ENCODE measurements at places on chromosomes 7 and 10.

DNA sequence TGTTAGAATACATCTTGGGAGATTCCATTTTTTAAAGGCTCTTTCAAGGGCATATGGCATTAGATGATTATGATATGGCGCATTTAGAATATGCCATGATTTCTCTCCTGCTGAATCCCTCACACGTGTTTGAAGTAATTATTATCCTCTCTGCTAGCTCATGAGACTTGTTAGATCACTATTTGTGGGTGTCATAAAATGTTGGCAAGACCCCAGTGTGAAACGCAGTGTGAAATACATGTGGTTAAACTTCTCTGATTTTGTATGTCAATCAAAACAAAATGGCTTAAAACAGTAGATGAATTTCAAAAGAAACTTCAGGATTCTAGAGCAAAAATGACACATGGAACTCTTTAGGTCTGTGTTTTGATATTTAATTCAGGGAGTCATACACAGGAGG is 560.8 kb downstream of the AUTS2 start:
- DNase-seq, result no peak

DNA sequence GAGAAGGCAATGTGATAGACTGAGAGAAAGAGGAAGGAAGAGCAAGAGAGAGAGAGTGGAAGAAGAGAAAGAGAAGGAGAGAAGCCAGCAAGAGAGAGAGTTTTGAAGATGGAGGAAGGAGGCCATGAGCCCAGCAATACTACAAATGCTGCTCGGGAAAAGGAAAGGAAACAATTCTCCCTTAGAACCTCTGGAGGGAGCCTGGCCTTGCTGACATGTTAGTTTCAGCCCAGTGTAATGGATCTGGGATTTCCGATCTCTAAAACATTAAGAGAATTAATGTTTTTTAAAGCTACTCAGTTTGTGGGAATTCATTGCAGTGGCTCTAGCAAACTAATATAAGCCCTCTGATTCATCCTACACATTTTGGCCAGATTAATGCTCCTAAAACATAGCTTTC is 206.8 kb upstream of the MTPN start:
- DNase-seq, result no peak

DNA sequence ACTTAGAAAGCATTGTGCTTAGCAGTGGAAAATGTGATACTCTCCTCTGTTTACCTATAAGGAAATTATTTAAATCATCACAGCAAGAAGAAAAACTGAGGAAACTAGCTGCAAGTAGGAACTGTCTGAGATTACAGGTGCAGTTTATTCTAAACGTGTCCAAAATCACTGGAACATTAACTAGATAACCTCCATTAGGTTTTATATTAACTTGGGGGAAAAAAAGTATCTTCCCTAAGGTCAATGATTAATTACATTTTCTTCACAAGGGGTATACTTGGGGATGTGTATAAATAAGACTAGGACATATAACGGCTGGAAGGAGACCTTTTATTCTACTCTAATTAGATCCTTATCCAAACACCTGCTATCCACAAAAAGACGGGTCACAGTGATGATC is 3.7 kb downstream of the GOT1 start:
- DNase-seq, result no peak

DNA sequence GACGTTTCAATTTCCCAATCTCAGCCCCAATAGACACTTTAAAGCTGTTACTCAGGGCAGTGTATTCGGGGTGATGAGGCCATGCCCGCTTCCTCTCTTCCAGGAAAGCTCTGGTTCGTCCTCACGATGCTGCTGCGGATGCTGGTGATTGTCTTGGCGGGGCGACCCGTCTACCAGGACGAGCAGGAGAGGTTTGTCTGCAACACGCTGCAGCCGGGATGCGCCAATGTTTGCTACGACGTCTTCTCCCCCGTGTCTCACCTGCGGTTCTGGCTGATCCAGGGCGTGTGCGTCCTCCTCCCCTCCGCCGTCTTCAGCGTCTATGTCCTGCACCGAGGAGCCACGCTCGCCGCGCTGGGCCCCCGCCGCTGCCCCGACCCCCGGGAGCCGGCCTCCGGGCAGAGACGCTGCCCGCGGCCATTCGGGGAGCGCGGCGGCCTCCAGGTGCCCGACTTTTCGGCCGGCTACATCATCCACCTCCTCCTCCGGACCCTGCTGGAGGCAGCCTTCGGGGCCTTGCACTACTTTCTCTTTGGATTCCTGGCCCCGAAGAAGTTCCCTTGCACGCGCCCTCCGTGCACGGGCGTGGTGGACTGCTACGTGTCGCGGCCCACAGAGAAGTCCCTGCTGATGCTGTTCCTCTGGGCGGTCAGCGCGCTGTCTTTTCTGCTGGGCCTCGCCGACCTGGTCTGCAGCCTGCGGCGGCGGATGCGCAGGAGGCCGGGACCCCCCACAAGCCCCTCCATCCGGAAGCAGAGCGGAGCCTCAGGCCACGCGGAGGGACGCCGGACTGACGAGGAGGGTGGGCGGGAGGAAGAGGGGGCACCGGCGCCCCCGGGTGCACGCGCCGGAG is 2.6 kb downstream of the GJD4 start:
- no peak for DNase-seq

DNA sequence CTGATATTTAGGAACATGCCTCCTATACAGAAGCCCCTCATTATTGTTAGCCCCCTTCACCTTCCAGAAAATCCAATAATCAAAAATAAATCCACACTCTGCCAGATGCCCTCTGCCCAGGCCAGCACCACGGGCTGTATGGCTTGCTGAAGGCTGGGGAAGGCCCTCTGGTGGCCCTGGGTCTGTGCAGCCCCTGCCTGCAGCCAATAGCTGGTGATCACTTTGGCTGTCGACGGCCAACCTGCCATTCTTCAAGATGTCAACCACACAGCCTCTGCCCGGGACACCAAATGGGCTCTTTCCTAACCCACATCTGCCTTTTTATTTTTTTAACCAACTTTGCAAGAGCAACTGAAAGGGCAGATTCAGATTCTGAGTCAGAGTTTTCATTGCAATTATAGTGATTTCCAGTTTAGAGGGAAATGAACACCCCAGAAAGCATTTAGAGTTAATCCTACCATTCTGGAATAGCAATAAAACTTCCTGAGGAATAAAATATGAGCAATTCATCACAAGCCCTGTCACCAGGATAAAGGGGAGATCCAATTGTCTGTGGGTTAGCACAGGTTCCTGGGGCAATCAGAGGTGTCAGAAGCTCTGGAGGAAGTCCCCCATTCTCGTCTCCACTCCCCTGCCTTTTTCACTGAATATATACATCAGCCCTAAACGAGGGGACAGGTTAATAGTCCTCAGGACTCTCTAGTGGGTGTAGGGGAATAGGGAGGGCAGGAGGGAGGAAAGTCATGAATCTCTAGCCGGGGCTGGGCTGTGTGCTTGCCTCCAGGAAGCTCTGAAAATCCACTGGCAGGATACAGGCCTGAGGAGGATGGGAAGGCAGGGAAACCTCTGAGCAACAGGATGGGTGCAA is 211.3 kb downstream of the GRID1 start:
- DNase-seq, result no peak

- no peak for DNase-seq
These were observed 46.6 kb upstream of the AQP1 start for GRCh38 chr7:30865076-30865475.

GRCh38 chr7:144738146-144738545 is 97.7 kb downstream of the TPK1 start:
- no peak for DNase-seq

DNA sequence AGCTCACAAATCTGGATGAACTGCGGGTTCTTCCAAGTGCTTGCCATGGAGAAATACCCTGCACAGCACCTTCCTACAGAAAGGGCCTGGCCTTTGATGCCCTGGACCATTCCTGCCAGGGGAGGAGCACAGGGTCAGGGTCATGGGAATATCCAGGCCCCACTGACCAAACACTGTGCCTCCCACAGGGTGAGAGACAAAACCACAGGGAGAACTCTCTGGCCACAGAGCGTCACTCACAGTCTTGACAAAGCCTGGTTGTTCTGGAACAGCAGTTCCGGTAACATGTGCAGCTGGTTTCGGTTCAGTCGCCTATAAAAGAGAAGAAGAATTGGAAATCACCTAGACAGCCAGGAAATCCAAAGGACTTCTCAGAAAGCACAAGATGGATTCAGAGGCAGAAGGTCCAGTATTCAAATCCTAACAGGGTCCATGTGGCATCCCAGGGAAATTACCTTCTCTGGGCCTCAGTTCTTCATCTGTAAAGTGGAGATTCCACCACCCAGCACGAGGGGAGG is 28.1 kb downstream of the SLIT1 start:
- no peak for DNase-seq

DNA sequence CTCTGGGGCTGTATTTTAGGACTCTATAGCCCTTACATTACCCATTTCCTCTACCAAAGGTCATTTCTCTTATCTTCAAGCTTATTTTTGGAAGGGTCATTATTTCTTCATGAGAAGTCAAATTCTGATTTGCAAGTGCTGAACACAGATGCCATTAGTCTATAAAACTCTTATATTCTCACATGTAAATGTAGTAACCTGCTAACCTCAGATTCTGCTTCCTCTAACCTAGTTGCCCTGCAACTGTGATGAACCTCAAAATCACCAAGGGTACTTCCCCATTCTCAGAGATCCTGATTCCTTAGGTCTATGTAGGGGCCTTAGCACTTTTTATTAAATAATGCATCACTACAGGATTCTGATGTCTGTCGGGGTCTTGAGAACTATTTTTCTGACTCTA is 6.3 kb downstream of the FAS start:
- peak; percentile 60 for DNase-seq

DNA sequence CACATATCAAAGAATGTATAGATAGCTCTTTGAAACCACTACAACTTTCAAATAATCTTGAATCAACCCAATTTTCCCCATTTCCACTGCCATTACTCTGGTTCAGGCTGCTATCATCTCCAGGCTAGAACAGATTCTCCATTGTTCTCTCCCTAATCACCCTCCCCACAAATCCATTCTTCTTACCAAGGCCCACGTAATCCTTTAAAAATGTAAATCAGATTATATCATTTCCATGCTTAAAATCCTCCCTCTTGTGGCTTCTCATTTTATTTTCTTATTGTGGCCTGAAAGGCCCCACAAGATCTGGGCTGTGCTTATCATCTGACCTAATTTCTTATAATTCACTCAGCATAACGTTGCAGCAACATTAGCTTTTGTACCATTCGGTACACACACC is 3.0 kb upstream of the PON1 start:
- DNase-seq, result no peak

DNA sequence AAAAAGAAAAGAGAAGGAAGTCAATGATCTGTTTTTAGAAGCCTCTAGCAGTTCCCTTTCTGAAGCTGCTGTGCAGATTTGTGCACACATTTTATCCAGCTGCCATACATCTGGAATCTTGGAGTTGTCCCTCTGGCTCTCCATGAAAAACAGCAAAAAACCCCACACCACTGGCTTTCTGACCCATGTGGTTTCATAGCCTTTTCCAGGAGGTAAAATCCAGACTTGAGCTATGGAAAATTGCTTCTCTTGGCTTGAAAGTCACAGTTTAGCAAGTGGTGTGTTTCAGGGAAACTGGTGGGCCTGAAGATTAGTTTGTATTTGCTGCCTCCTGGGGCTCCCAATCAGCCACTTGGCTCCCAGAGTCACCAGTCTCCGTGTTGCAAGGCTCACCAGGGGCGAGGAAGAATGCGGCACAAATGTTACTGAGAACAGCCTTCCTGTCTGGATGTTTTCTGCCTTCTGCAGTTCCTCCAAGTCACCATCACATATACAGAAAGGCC is 50.1 kb upstream of the ADRB1 start:
- DNase-seq, result no peak

GRCh38 chr7:2959103-2959680 is 84.5 kb downstream of the CARD11 start:
- peak; percentile 6 for DNase-seq

GRCh38 chr10:8130973-8131911 is 76.8 kb downstream of the GATA3 start:
- DNase-seq, result peak; percentile 59

DNA sequence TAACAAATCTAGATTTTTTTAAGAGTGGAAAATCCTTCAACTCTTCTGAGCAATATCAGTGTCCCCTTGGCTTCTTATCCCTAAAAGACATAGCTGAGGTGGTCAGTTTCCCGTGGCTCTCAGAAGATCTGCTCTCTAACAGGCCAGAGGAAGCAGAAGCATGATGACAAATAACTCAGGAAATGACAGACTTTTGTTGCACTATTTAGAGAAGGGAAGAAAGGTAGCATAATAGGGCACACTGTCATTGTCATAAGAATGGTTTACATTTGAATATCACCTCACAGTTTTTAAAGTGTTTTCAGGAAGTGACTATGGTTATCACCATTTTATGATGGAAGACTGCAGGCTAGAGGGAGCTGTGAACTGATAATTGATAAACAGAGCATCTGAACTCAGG is 33.6 kb upstream of the RAPGEF5 start:
- DNase-seq, result no peak

DNA sequence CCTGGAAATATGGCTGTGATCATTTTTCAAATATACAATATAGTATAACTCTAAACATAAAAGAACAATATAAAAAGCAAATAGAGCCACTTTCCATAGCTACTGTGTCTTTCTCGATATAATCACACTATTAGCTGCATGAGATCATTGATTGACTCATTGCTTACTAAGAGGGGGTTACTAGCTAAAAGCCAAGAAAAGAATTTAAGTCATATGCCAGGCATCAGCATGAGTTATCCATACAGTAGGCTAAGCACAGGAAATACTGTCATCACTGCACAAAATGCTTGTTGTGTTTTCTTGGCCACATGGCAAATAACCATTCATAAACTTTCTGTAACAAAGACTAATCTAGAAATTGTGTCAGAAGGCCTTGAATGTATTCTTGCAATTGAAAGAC is 18.8 kb upstream of the ABCB5 start:
- no peak for DNase-seq

- DNase-seq, result no peak
These were observed 240.8 kb downstream of the ELFN1 start for GRCh38 chr7:1910827-1911226.

- no peak for DNase-seq
These were observed 535 bp upstream of the TMEM72 start for GRCh38 chr10:44910602-44911001.

- DNase-seq, result no peak
These were observed 129.2 kb downstream of the BBS9 start for GRCh38 chr7:33258491-33258951.

DNA sequence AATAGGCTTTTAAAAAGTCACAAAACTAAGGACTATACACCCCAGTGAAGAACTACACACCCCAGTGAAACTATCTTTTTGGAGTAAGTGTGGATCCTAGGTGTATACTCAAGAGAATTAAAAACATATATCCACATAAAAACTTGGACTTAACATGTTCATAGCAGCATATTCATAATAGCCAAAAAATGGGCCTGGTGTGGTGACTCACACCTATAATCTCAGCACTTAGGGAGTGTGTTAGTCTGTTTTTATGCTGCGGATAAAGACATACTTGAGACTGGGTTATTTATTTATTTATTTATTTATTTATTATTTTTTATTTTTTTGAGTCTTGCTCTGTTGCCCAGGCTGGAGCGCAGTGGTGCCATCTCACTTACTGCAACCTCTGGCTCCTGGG is 19.0 kb upstream of the COMTD1 start:
- DNase-seq, result no peak

- no peak for DNase-seq
These were observed 12.3 kb upstream of the CCDC172 start for GRCh38 chr10:116311706-116312490.

- DNase-seq, result peak; percentile 4
These were observed 48.5 kb upstream of the SLC29A3 start for GRCh38 chr10:71270301-71271220.

Measured in GF-D8 (cell line).